ENCODE measurements at places on chromosomes 6 and 20.

DNA sequence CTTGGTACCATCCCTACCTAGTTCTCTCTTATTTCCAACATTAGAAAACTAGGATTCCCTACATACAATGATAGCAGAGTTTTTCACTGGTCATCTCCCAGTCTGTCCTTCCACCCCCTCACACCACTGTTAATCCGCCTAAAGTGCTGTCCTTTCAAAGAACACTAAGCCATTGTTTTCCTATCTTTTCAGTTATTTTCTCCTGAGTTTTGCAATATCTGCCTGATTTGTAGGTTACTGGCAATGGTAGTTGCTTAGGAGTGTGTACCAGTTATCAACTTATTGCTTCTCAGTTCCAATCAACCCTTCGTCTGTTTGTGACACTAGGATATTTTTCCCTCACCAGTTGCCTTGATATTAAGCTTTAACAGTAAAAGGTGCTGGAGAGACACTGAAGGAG is 135.0 kb downstream of the EPM2A start:
- no peak for DNase-seq

DNA sequence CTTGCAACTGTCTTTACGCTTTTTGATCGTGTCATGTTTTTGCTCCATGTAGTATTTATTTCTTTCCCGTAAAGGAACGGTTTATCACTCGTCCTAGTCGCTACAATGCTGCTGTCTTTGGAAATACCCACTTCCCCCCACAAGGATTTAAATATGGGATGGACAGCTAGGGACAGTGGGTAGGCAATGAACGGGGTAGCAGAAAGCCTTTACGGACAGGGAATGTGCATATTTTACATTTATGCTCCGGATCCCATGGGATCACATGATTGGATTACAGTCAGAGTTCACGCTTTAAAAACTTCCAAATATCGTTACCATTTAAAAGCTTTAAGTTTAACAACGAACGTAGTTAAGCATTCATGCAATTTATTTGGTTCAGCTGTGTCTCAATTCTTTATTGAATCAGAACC is 1.2 kb downstream of the HIVEP1 start:
- DNase-seq, result no peak

DNA sequence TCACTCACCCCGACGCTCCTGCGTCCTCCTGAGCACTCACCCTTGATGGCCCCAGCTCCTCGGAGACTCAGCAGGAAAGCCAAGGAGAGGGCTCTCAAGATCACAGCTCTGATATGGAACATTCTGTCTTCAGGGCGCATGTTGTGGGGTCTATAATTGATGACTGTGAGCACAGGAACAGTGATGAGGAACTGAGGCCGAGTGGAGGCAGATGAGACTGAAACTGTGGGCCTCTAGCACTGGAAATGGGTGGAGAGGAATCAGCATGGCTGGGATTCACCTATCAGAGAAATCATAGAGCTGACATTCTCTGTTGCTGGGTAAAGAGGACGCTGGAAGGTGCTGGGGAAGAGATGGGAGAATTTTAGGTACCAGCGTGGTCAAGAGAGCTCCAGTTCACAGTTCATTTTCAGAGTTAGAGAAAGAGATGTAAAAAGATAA is at the start of gene HLA-DPA1:
Gene HLA-DPA1 (minus strand): TSS at position 219 of the 441 bp plus-strand sequence.
- DNase-seq, result peak; percentile 13

DNA sequence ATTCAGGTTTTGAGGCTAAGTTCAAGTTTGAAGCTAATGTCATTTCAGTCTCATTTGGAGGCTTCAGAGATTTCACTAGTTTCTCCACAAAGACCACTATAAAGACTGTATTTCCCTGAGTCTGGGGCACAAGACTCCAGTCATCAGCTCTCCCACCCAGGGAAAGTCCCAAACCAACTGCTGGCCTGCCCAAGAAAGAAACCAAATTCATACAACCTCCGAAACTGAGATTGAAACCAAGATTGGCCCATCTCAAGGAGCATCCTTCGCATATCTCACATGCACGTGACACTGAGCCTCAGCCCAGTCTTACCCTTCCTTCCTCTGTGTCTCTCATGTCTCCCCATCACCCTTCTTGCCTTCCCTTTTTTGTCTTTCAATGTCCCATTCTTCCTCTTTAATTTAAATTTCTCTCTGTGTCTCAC is 3.5 kb upstream of the LTA start:
- DNase-seq, result peak; percentile 65

- no peak for DNase-seq
Observed at GRCh38 chr6:4906293-4907276, 97.3 kb downstream of the RPP40 start.

GRCh38 chr20:7841971-7842310 is 98.3 kb downstream of the HAO1 start:
- DNase-seq, result no peak

GRCh38 chr20:53631909-53632662 is 38.4 kb upstream of the ZNF217 start:
- no peak for DNase-seq

GRCh38 chr6:37134036-37134395 is 35.9 kb upstream of the PIM1 start:
- no peak for DNase-seq

GRCh38 chr20:469746-470490 is 7.6 kb upstream of the TBC1D20 start:
- no peak for DNase-seq

GRCh38 chr6:169038691-169039090 is 215.0 kb downstream of the THBS2 start:
- DNase-seq, result no peak

DNA sequence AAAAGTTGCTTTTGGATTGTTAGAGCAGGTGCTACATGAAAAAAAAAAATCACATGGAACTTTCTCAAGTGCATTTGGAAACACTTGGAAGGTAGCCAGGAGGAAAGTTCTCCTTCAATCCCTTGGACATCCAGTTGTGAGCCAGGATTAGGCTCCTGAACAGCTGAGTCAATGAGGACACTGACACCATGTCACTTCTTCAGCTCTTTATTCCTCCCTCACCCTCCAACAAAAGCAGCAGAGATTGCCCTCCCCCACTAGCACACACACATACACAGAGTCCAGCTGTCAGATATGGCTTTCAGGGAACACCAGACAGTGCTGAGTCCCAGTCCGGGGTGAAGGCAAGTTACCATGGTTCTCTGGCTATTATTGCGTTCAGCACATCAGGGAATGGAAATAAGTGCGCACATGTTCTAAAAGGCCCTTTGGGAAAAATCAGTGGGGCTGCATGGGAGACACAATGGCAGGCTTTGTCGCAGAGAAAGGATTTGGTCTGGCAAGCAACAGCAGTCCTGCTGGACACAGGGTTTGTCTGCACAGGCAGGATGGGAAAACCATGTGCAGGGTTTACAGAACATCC is 124.7 kb upstream of the MARCKS start:
- DNase-seq, result no peak

DNA sequence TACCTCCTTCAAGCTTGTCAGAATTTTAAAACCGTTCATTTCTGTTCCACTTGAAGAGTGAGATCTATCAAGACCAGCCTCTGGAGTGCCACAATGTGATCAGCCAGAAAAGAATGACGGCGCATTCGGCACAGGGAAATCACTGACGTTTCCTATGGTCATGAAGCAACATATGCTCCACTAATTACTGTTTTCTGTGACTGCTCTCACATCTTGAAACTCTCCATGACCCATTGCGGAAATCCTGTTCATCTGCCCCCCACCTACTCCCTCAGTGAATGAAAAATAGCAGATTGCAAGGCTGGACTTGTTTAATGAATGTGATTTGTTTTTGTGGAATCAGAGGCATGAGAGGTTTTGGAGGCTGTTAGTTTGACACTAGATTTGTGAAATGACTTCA is 53.2 kb downstream of the SAMD5 start:
- DNase-seq, result no peak

DNA sequence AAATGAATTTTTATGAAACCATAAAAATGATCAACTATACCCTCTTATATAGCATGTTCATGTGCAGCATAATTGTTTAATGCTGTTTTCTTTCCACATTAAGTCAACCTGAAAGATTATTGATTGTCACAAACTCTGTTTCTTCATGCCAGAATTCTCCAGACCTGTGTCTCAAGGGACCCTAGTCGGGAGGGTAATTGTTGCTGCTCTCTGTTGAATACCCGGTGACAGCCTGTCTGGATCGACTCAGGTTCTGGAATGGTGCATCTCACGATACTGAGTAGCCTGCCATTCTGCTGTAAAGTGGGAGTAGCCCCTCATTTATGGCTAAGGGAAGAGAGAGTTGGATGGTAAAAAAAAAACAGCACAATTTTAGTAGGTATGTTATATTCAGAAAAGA is 449.9 kb upstream of the SOX4 start:
- DNase-seq, result no peak

- no peak for DNase-seq
Observed at GRCh38 chr6:63882208-63882607, 246.6 kb downstream of the PHF3 start.

DNA sequence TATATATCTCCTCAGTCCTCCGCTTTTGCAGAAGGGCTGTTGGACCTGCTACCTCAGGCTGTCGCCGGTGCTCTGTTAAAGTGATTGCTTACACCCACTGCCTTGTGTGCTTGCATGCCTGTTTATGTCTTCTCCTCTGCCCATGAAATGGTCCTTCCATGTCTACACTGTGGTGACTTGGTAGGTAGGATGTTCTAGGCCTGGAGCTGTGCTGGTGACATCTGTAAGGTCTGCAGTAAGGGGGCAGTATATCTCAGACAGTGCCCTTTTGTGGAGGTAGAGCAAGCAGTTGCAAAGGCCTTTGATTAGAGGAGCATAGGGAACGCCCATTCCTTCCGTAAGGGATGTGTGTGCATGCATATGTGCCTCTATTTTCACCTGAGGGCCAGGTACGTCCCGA is 40.3 kb downstream of the VAPB start:
- no peak for DNase-seq

- no peak for DNase-seq
Observed at GRCh38 chr20:39298571-39299506, 336.7 kb downstream of the DHX35 start.

- DNase-seq, result no peak
Observed at GRCh38 chr6:64415926-64416325, 780.3 kb downstream of the PHF3 start.

- DNase-seq, result no peak
Observed at GRCh38 chr6:92376691-92377090, 1042.7 kb downstream of the EPHA7 start.

DNA sequence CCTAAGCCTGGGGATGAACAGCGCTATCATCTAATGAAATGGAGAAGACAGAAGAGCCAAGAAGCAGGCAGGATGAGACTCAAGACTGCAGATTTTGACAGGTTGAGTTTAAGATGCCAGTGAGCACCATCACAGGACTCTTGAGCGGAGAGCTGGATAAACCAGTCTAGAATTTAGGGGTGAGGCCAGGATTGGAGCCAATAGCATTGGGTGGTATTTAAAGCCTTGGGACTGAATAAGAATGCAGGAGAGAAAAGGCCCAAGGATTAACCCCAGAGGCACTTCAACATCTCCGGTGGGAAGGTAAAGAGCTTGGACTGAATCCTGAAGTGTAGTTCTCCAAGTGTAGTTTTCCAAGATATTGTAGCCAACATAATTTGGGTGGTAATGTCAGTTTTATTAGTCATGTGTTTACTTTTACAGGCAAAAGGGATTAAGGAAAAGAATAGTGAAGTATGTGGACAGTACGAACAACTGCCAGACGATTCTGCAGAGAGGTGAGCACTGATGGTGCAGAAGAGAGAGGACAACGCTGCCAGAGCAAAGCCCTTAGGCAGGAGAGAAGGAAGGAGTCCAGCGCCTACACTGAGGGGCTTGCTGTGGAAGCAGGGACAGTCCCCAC is 85.2 kb downstream of the DTNBP1 start:
- no peak for DNase-seq

- no peak for DNase-seq
Observed at GRCh38 chr6:16840291-16840690, 79.0 kb upstream of the ATXN1 start.

DNA sequence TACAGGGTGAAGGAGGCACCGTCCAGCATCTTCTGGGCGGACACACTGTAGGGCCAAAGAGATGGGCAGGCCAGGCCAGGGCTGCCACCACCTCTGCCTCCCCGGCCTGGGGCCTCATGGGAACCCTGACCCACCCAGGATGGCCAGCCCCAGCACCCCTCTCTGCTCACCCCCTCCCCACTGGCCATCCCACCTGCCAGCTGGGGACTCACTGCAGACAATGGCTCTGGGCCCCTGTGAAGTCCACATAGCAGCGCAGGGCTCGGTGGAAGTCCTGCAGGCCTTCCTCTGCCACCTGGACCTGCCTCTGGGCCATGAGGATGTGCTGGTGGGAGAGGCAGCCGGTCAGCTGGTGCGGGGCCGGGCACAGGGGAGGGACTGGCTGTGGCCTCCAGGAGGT is 3.6 kb upstream of the C20orf144 start:
- DNase-seq, result no peak

- no peak for DNase-seq
Observed at GRCh38 chr6:19713411-19713810, 123.8 kb upstream of the ID4 start.

DNA sequence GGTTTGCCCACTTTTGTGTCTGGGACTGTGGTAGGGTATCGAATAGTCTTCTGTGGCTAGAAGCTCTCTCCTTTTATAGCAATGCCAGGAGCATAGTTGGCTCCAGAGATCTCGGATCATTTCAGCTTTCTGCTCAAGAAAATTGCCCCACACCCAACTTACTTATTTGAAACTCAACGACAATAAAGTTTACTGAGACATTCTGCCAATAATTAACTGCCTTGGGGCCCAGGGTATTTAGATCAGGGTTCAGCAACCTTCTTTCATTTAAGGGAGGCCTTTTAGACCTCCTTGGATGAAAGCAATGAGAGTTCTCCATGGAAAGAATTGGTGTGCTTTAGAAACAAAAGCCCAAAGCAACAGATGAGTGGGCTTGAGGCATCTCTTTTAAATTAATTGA is 53.8 kb upstream of the GMPR start:
- no peak for DNase-seq

Data from stimulated activated CD4-positive, alpha-beta T cell treated with anti-CD3 and anti-CD28 coated beads, Interleukin-12 subunit alpha, Interleukin-12 subunit beta, amount 100 ng/mL, for 24 hours (primary cell).